Fibroblast of skin of left quadriceps (primary cell): ENCODE measurements at places on chromosomes 12 and 14.

DNA sequence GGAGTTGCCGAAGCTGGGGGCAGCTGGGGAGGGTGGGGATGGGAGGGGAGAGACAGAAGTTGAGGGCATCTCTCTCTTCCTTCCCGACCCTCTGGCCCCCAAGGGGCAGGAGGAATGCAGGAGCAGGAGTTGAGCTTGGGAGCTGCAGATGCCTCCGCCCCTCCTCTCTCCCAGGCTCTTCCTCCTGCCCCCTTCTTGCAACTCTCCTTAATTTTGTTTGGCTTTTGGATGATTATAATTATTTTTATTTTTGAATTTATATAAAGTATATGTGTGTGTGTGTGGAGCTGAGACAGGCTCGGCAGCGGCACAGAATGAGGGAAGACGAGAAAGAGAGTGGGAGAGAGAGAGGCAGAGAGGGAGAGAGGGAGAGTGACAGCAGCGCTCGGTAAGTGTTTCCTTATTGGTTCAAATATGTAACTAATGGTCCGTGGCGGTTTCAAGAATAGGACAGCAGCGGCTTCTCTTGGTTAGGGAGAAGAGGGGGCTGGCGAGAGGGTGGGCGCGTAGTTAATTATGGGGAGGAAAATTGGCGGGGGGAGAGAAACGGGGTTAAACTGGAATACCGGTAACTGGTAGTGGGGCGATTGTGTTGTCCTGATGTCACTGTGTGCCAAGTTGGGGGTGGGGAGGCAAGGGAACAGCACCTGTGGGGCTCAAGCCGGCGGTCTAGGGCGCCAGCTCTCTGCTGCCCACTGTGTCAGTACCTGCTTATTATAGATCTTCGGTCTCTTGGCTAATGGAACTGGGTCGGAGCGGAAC is 8.4 kb downstream of the HOXC8 start:
- no peak for DNase-seq

DNA sequence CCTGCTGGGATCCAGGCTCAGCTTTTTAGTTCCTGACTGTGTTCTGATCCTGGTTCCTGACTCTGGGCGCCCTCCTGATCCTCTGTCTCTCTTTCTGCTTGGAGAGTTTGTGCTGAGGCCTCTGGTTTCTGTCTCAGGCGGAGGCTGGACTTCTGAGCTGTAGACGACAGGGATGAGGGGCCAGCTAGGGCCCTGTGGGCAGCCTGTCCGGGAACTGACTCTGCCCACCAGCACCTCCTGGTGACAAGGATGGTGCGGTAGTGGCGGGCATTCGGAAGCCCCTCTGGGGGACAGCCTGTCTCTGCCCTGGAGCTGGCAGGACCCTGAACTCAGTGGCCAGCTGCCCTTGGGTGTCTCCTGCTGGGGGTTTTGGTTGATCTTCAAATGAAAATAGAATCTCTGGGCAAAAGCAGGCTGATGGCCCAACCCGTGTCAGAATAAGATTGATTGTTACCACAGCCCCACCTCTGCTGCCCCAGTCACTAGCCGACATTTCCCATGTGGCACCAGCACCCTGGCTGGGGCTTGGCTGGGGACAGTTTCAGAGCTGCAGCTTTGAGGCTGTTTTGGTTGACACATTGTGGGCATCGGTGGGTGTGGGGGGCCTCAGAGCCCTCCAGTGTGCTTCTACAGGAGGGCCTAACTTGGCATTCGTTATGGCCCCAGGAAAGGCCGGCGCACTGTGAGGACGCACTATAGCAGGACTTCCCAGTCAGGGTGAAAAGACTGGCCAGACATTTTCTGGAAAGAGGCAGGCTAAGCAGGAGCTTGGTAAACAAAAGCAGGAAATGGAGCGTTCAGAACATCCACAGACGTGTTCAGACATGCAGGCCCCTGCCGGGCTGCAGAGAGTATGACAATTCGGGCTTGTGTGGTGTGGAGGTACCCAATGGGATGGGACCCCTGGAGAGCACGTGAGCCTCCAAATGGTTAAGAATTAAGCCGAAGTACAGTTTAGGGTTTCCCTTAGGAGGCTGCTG is 16.2 kb downstream of the KRT80 start:
- DNase-seq, result no peak

DNA sequence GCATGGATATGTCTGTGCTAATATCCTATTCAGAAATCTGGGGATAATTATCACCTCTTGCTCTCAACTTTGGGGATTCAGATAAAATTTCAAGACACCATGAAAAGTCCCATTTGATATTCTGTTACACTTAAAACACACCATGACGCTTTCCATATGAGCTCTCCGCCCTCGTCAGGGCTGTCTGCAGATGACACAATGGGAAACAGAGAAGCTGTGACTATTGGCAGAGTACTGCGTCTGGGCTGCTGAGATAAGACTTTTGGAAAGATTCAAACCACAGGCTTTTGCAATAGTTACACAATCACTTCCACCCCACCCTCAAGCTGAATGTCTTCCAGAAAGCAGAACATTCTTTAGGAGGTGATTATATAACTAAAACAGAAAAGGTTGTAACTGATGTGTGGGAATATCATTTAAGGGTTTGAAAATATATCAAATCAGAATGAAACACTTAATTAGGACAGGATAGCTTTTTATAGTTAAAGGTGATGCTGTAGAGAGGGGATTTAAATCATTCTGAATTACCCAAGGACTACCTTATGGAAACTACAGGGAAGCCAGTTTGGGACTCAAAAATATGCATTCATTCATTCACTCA is 75.3 kb upstream of the TMPO start:
- DNase-seq, result peak; percentile 90

DNA sequence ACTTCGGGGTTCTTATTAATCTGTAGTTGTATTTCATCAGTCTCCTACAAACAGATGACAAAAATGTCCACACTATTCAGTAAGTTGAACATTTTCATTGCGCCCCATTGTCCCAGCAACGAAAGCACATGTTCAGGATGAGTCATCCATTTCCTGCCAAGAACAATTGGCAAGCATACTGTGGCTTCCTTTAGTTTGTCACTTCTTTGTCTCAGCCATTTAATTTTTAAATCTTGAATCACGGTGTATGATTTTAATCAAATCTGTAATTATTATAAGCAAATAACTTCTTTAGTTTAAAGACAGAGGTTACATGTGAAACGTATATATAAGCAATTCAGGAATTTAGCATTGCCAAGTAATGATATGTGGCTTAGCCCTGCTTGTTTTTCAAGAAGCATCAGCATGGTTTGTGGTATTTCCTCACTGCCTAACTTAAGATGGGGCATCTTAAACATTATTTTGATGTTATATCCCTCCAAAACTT is 211.3 kb upstream of the KRR1 start:
- DNase-seq, result peak; percentile 72

DNA sequence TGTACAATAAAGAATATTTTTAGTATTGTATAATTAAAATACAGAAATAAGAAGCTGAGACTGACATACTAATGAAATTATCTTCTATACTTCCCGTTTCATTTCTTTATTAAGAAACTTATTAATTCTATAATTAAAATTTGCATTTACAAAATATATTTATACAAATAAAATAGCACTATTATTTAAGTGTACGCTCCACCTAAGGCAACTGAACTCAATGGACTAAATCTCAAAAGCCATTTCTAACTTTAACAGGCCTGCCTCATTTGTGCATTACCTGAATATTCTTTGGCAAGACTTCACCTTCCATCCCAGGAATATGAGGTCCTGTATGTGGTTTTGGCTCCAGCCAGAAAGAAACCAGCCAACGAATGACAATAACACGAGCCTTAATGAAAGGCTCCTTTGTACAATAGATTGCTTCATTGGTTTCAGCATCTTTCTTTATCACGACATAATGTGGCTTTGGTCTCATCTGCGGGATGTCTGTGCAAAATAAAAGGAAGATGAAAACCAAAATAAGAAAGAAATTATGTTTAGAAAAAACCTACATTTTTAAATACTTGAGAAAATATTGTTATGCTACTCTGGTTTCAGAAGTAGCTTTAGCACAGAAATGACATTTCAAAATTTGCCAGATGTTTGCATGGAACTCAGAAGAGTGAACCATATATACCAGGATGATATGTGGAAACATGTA is 58.7 kb downstream of the RALGAPA1 start:
- no peak for DNase-seq

DNA sequence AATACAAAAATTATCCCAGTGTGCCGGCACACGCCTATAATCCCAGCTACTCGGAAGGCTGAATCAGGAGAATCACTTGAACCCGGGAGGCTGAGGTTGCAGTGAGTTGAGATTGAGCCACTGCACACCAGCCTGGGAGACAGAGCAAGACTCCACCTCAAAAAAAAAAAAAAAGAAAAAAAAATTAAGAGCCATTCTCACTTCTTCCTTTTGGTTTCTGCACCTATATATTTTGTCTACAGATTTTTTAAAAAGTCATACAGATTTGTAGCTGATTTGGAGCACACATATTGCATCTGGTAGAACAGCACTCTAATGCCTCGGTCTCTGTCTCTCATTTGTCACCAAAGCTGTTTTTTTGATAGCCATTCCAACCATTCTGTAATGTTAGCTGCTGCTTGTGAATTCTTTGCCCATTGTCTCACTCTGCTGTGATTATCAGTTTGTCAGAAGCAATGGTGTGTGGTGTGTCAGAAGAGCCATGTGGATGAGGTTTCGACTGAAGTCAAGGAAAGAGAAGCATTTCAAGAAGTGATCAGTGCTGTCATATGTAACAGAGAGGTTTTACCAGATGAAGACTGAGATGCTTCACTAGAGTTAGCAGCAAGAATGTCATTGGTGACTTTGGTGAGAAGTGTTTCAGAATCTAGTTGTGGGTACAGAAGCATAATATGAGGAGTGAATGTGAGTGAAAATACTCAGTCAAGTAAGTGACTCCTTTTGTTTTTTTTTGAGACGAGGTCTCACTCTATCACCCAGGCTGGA is 8.7 kb upstream of the KTN1 start:
- DNase-seq, result no peak

GRCh38 chr14:22888662-22889061 is 5.6 kb downstream of the REM2 start:
- no peak for DNase-seq

- no peak for DNase-seq
Observed at GRCh38 chr12:52070185-52070925, 577 bp downstream of the ATG101 start.

GRCh38 chr12:20946732-20947131 is 136.2 kb downstream of the SLCO1B3 start:
- no peak for DNase-seq

DNA sequence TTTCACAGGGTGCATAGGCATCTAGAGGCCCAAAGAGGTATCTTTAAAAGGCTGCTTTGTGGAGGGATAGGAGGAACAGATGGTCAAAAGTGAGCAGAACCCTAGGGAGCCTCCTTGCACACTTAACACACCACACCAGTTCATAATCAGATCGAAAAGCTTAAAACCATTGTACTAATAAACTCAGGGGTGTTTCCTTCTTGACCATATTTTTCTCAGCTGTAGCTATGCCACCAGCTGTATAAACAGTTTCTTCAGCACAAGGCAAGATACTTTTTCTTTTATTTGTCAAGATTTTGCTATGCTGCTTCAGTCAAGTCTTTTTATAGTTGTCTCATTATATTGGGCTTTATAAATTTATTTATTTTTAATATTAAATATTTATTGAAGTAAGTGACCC is 88.7 kb downstream of the RIC8B start:
- no peak for DNase-seq
